Muscle of arm (tissue), 14 donors: ENCODE measurements at places on chromosomes 7 and 10. TPM values are rescaled to one million over a fixed set of nuclear protein-coding genes. Genes with fewer than 3 reads are reported as not detected.

GRCh38 chr10:17847585-17848296 lies 38.6 kb downstream of the MRC1 start:
- peak; percentile 19 for DNase-seq

GRCh38 chr7:137403353-137403695 lies 59.8 kb upstream of the PTN start:
- DNase-seq: no peak

- DNase-seq: no peak
These were observed 2.2 kb downstream of the MAP3K8 start for GRCh38 chr10:30436191-30436611.

DNA sequence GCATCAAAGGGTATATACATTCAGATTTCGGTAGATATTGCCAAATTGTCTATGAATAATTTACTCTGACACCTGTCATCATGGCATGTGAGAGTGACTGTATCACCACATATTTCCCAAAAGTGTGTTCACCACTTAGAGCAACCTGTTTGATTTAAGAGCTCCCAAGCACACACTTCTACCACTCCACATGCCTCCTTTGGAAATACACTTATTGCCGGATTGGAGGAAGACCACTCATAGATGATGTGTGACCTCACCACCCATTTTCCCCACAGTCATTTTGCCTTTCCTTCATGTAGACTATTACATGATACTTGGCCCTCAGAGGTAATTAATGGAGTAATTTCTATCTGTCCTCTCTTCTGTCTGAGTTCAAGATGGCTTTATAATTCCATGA lies 75.5 kb downstream of the SLC16A9 start:
- no peak for DNase-seq

GRCh38 chr7:141664450-141664849 lies 37.5 kb downstream of the DENND11 start:
- DNase-seq: no peak

- no peak for DNase-seq
These were observed 421.7 kb upstream of the NUPR2 start for GRCh38 chr7:56537952-56538351.

GRCh38 chr10:3734111-3734510 lies 50.9 kb downstream of the KLF6 start:
- DNase-seq: no peak

DNA sequence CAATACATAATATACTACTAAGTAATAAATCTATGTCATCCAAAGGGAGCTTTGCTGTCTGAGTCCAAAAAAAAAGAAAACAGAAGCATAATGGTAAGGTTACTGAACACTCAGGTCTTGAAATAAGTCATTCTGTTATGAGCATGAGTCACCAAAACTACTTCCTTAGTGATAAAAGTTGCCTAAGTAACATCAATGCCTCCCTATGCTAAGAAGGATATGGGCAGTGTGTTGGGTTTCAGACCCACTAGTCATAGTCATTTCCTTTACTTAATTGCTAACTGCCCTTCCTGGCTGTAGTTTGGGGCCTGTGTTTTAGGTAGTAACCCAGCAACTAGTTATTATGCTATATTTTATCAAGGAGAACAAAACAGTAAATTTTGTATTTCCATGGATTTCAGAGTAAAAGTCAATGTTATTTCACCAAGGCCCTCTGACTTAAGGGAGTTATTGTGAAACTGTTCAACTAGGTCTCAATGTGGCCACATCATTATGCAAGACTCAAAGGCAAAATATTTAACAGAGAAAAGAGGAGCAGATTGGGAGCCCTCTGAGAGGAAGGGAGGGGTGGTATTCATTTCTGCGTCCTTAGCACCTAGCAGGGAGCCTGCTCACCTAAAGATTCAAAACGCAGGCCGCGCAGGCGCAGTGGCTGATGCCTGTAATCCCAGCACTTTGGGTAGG lies 11.7 kb upstream of the VIM start:
- no peak for DNase-seq

DNA sequence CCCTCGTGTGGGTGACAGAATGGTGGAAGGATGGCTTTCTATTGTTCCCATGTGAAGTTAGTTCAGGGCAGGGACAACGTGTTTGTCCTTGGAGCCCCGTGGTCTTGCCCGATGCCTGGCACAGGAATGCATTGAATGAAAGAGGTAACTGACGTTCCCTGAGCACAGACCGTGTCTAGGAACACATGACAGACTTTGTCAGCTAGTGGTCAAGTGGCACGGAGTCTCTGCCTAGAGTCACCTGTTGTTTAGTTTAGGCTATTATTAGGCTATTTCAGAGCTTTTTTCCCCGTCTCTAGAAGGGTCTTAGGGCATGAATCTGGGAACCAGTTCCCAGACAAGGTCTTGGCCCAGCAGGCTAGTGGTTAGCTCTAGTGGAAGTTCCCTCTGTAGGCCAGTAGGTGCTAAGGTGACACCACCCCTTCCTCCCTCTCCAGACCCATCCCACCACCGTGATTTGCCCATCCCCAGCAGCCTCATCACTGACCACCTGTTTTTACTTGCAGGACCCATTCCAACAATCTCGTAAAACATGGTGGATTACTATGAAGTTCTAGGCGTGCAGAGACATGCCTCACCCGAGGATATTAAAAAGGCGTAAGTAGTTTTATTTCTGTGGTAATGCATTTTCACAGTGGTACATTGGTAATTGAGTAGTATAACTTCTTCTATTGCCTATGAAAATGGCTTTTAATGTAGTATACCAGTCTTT lies 21.4 kb downstream of the DNAJB6 start:
- no peak for DNase-seq

GRCh38 chr7:44315301-44315903 lies 10.0 kb downstream of the CAMK2B start:
- DNase-seq: no peak

- DNase-seq: no peak
These were observed 101.1 kb upstream of the TCF7L2 start for GRCh38 chr10:112848868-112849430.

DNA sequence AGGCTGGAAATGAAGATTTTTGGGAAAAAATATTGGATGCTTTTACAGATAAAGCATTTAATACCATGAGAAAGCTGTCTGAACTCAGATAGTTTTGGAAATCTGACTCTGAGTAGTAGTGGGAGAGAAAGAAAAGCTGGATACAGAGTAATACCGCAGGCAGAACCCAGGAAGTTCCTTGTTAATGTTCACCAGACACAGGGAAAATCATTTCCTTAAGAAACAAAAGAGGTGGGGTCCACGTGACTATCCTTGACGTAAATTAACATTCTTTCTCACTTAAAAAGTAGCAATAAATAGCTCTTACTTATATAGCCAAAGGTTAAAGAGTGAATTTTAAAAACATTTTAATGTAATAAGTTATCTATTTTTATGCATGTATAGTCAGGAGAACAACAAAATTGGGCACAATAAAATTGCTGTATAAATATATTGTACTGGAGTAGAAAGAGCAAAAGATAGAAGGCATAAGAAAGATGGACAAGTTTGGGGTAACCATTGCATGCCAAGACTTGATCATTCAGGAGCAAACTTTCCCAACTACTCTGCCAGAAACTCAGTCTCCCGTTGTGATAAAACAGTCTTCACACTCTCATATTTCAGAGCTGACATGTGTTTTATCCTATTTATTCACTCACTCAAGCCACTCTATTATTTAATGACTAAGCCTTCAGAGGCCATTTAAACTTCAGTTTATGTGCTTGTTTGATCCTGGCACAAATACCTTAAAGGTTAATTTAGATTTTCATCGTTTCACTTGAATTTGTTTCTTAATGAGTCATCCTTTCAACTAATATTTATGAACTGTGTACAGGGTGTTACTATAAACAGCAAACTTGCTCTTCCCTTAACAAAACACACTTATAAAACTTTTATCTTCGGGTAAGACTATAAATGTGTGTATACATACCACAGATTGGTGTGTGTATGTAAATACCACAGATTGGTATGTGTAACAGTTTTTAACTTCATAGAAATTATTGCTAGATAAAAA lies 143.1 kb downstream of the GNAI1 start:
- no peak for DNase-seq

- no peak for DNase-seq
These were observed 210.0 kb upstream of the PPP2R2D start for GRCh38 chr10:131690805-131691239.

Gene ABCB8
- polyA plus RNA-seq: 15.7 TPM

DNA sequence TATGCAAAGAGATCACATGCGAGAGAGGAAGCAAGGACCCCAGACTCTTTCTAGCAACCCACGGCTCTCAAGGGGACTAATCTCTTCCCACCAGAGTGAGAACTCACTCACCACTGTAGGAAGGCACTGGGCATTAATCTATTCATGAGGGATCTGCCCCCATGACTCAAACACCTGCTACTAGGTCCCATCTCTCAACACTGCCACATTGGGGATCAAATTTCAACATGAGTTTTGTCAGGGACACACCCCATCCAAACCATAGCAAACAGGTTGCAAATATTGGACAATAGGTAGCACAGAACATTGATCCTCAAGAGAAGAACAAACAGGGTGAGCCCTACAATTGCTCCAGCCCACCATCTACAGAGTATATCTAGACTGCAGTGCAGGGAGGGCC lies 740.6 kb downstream of the LRMDA start:
- no peak for DNase-seq

Gene OR6B1
- not detected for polyA plus RNA-seq

GRCh38 chr7:44521347-44522095 lies 19.6 kb downstream of the NPC1L1 start:
- DNase-seq: no peak

DNA sequence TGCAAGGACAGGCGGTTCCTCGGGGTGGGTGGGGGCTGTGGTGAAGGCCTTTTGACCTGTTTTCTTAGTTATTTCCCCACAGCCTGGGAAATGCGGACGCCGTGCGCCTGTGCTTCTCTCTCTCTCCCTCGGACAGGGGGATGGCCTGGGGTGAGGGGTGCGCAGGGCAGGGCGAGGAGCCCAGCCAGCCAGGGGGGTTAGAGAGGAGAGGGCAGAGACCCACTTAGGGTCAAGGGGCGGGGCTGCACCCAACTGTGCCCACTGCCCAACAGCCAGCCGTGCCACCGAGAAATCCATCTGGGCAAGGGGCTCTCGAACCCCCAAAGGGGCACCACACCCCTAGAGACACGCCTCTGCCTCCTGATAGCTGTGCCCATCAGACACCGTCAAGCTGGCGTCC lies 53.8 kb downstream of the DPYSL4 start:
- no peak for DNase-seq

Gene SFMBT2
- 9.5 TPM for polyA plus RNA-seq

DNA sequence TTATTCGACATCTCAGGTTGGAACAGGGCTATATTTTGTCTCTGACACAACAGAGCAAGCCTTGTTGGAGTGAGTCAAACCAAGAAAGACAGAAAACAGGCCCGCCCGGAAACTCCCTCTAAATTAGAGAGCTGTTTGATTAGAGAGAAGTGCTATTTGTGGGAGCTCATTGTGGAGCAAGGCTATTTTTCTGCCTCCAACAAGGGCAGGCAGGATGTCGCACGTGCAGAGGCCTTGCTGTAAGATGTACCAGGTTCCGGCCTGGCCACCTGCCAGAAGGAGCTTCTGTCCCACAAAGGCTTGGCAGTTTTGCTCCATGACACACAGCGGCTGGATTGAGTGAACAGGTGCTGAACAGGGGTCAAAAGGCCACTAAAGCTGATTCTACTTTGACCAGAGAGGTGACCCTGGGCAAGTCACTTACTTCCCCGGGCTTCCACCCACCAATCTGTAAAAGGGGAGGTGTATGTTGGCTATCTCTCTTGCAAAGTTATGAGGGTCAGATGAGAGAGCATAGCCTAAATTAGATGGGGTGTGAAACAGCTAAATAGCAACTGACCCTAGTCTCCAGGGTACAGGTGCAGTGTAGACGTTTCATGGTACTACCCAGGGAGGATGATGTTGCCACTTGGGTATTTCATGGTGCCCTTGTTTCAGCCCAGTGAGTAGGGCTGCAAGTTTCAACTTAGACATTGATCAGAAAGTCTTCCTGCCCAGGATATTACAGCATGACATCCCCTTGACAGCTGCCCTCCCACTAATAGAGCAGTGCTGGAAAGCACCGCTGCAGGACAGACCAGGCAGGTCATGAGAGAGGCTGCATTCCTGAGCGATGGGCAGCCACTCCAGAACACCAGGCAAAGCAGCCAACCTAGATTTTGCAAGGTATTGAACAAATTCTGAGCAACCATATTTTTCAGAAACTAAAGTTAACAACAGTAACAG lies 62.0 kb downstream of the VSTM4 start:
- DNase-seq: no peak

Gene HSPA12A
- polyA plus RNA-seq: 6.2 TPM

- DNase-seq: no peak
These were observed 675.5 kb downstream of the PARD3 start for GRCh38 chr10:34139559-34139958.

- DNase-seq: no peak
These were observed 155.7 kb upstream of the TMEM72 start for GRCh38 chr10:44755481-44755880.

GRCh38 chr10:59382831-59383295 lies 20.5 kb upstream of the FAM13C start:
- DNase-seq: no peak

Gene NACAD
- polyA plus RNA-seq: 2.8 TPM

Gene PRPS1L1
- polyA plus RNA-seq: not detected

DNA sequence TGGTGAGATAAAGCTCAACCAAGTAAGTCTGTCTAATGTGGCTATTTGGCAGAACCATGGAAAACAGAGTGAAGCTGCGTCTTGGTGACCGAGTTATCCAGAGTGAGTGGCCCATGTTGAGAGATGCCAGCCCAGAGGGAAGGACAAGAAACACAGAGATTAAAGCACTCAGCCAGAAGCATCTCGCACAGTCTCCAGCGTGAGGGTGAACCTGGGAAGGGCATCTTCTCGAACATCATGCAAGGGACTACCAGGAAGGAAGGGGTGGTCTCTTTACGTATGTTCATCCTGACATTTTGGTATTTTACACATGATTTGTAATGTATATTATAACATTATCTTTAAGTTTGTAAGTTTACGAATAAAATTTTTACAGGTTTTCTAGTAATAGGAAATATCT lies 146.4 kb downstream of the TCERG1L start:
- no peak for DNase-seq

Gene CDH23
- 4.3 TPM for polyA plus RNA-seq

- no peak for DNase-seq
These were observed 115.2 kb upstream of the CDK1 start for GRCh38 chr10:60662917-60663614.

- DNase-seq: no peak
These were observed 59.8 kb downstream of the GALNT17 start for GRCh38 chr7:71191771-71192170.

Gene FGF8
- 0.32 TPM for polyA plus RNA-seq

Gene ANAPC16
- polyA plus RNA-seq: 129 TPM

Gene CCL24
- polyA plus RNA-seq: not detected
